ENCODE measurements at places on chromosomes 12 and 14.

DNA sequence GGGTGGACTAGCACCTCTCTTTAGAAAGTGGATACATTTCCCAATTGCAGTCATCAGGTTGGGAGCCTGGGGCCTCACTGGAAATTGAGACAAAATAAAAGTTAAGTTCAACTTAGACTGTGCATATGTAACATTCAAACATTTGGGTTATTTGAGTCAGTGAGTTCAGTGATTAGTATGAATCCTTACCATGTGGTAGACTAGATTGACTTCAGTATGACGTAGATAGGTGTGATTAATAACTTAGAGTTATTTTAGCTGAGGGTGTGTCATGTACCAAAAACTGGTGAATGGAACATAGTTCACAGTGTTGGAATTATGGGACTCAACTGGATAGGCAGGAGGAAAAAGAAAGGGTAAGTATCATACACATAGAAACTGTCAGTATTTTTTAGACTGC is 8.0 kb upstream of the SSTR1 start:
- DNase-seq, result no peak

- no peak for DNase-seq
Measured at GRCh38 chr14:59273737-59274136, 85.3 kb downstream of the DAAM1 start.

DNA sequence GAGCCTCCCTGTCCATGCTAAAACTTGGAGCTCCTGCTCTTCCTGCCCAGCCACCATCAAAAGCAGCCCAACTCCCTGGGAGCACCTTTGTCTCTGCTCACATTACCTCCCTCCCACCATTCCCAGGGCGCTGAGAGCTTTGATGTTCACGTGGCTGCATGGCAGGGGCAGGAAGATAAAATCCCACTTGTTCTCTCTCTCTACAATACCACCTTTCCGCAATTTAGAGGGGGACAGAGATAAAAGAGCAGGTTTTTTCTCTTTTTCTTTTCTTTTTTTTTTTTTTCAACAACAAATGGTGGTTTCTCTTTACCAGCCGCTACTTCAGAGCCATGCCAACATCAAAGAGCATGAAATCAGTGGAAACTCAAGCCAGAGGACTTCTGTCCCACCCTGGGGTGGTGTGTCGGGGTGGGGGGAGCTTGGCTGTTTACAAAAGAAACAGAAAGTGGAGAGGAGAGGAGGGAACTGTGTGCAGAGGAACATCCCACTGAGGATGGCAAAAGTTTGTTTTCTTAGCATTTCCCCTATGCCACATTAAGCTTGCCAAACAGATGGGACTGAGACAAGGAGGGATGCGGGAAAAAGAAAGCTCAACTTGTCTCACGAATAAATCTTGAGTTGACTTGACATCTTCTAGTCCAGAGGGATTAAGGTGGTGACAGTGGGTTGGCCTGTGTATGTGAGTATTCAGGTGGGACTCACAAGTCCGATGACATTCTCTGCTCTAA is 103.7 kb upstream of the NUDT4 start:
- no peak for DNase-seq

DNA sequence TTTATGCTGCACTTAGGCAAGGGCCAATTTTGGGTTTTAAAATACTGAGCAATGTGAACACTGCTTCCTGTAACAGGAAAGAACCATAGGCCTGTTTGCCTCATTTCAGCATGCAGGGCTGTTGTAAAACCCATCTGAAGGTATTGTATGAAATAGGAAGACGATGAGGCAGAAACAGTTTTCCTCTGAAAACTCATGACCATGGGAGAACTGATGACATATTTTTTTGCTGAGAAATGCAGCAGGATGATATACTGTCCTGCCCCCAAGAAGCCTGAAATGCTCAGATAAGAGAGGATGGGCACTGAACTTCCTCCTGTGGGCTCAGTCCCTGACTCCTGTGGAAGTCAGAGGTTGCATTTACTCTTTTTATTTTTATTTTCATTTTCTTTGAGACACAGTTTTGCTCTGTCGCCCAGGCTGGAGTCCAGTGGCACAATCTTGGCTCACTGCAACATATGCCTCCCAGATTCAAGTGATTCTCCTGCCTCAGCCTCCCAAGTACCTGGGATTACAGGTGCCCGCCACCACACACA is 17.4 kb downstream of the PYGL start:
- no peak for DNase-seq

All from uterus (tissue), 4 donors.